ENCODE measurements at places on chromosomes 1 and 21. TPM values are rescaled to one million over a fixed set of nuclear protein-coding genes. Genes with fewer than 3 reads are reported as not detected.

- no peak for DNase-seq
Observed at GRCh38 chr1:154729577-154729976, 121.6 kb upstream of the ADAR start.

- DNase-seq = peak; percentile 98
Observed at GRCh38 chr21:33011462-33011861, 14.3 kb upstream of the OLIG2 start.

DNA sequence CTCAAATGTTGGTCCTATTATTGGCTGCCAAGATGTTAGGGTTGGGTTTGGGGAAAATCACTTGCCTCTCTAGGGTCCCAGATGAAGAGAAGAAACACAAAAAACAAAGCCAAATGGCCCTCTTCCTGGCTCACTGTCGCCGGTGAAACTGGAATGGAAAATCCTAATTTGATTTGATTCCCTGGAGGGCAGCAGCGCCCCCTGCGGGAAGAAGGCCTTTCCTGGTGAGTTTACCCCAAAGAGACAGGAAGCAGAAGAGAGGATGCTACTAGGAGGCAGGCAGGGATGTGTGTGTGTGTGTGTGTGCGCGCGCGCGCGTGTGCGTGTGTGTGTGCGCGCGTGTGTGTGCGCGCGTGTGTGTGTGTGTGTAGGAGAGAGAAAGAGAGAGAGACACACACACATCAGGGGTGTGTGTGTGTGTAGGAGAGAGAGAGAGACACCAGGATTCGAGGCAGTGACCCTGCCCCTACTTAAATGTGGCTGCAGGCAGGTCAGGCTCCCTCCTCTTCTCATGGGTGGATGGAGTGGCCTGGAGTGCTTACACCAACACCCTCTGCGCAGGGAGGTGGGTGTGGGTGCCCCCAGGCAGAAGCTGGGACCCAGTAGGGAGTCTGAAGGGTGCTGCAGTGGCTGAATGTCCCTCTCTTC is 3.1 kb upstream of the SELENON start:
- DNase-seq = peak; percentile 63

- no peak for DNase-seq
Observed at GRCh38 chr1:173423291-173423690, 53.8 kb upstream of the PRDX6 start.

GRCh38 chr1:76066394-76066793 is 8.2 kb upstream of the ST6GALNAC3 start:
- DNase-seq = peak; percentile 55

DNA sequence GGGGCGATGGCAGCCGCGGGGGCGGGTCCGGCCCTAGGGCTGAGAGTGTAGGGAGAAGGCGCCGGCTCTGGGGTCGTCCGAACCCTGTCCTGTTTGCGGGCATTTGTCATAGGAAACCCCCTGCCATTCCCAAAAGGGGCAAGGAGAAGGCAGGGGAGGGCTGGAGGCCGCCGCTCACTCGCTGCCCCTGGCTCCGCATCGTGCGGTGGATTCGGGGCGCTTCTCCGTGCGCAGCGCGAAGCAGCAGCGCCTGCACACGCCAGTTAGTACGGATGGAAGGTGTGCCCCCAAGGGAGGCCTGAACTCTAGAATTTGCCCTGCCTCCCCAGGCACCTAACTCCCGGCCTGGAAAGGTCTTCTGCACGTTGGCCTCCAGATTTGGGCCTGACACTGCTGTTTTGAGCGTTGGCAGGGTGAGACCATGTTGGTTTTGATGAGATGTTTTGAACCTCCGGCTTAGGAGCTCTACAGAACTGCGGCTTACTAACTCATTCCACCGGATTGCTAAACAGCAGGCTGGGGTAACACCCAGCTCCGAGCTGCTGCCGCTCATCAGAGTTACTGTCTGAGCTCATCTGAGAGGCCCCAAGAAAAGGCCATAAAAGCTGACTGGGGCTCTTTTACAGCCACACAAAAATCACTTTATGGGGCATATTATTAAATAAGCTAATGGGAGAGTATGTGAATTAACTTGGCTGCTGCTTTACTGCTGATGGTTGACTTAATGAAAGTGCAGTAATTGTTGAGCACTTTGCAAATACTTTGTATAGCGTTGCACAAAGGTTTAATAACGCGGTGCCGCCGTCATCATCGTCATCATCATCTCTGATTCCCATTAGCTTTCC is 987 bp downstream of the GPR137B start:
- peak; percentile 59 for DNase-seq

- no peak for DNase-seq
Observed at GRCh38 chr1:205656236-205656635, 24.1 kb downstream of the SLC45A3 start.

- DNase-seq = no peak
Observed at GRCh38 chr1:179151908-179152682, 70.2 kb downstream of the TOR3A start.

DNA sequence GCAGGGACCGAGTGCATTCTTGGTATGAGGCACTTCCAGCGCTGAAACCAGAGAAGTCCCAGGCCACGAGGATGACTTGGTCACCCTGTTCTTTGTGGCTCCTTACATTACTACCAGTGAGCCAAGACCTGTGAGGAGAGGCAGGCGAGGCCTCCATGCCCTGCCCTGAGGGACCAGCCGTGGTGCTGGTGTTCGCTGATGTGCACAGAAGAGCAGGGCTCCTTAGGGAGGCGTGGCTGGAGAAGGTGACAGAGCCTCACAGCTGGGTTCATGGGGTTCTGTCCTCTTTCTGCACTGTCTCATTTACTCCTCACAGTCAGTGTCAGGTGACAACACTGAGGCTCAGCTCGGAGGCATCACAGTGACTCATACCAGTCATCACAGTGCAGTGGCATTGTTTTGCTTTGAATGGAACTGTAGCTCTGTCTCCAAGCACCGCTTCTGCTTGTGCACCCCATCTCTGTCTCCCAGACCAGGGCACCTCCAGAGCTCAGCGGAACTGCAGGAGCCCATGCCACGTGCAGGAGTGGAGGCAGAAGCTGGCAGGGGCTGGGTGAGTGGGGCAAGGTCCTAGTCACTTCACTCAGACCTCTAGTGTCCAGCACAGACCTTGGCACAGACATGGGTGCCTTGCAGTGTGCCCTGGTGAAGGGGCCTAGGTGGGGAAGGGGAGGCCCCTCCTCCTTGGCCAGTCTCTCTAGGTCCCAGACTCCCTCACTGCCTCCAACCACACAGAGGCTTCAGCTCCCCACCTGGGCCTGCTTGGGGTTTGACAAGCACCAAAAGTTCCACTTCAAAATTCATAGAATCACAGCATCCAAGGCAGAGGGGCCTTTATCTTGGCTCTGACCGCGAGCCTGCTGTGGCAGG is 310.9 kb downstream of the MATN1 start:
- DNase-seq = peak; percentile 10

- DNase-seq = peak; percentile 98
Observed at GRCh38 chr1:221439008-221439746, 302.7 kb downstream of the DUSP10 start.

- DNase-seq = peak; percentile 82
Observed at GRCh38 chr21:17472182-17472581, 40.7 kb upstream of the CXADR start.

DNA sequence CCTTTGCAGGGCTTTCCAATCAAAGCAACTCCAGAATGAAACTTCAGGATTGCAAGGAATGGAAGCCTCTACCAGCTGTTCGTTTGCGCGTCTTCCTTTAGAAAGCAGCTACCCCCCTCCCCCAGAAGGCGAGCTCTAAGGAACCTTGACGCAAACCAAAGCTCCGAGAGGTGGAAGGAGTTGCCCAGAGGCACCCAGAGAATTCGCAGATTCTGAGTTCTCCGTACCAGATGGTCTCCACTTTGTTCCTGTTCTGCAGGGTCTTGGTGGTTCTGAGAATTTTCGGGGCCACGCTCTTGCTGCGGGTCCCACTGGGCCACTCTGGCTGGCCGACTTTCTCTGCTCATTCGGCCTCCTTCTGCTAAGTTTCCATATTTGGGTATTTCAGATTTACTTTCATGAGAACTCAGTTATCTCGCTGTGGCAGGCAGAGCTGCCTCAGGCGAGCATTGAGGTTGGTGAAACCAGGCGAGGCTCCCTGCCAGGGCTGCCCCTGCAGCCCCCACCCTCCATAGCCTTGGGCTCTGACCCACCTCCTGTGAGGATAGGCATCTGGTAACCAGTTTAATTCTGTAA is 801 bp downstream of the TRAF5 start:
- DNase-seq = no peak

DNA sequence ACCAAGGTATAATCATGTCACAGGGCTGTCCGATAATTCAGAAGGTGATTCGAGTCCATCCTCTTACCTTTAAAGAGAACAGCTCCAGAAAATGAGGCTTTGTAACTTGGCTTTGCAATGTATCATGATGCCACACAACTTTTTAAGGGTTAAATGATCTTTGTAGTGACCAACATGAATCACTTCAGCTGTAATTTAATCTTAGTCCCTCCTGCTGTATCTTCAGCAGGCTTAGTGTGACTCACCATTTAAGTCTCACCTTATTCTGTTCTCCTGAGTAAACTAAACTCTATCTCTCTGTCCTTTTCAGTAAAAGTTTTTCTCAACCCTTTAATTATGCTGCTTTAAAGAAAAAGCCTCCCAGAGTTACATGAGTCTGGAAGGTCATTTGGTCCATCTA is 1.9 kb upstream of the HIVEP3 start:
- peak; percentile 86 for DNase-seq

GRCh38 chr1:56758135-56758534 is 61.1 kb downstream of the FYB2 start:
- DNase-seq = peak; percentile 33

- DNase-seq = peak; percentile 65
Observed at GRCh38 chr1:9291914-9292360, 757 bp upstream of the SPSB1 start.

- DNase-seq = peak; percentile 78
Observed at GRCh38 chr1:3312898-3313575, 141.4 kb upstream of the ARHGEF16 start.

GRCh38 chr1:6599141-6599975 is 3.3 kb downstream of the KLHL21 start:
- peak; percentile 86 for DNase-seq

DNA sequence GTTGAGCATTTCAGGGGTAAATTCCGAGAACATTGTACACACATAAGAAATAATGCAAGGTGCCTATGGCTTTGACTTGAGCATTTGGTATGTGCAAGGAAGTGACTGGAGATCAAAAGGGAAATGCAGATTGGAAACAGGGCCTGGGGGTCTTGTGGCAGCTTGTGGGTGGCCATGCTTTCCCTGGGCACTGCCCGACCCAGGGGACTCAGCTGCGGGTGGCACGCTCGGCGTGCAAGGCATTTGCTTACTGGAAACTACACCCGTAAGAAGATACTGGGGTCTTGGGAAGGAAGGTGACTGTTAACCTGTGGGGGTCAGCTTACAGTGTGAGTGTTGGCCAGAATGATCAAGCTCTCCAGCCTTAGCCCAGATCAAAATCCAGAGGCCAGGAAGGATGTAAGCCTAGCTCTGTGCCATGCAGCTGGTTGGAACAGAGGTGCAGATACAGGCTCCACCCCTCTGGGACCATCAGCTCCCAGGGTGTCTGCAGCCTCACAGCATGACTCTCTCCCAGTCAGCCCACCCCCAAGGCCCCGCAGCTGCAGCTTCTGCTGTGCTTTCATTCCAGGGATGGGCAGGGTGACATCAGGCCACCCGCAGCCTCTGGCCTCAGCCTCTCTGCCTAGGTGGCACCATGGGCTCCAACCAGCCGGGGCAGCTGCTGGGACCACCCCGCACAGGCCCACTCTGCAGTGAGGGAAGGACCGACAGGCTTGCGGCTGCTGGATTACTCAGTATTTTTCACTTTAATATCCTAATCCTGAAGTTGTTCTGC is 55.1 kb downstream of the KIF26B start:
- DNase-seq = no peak

DNA sequence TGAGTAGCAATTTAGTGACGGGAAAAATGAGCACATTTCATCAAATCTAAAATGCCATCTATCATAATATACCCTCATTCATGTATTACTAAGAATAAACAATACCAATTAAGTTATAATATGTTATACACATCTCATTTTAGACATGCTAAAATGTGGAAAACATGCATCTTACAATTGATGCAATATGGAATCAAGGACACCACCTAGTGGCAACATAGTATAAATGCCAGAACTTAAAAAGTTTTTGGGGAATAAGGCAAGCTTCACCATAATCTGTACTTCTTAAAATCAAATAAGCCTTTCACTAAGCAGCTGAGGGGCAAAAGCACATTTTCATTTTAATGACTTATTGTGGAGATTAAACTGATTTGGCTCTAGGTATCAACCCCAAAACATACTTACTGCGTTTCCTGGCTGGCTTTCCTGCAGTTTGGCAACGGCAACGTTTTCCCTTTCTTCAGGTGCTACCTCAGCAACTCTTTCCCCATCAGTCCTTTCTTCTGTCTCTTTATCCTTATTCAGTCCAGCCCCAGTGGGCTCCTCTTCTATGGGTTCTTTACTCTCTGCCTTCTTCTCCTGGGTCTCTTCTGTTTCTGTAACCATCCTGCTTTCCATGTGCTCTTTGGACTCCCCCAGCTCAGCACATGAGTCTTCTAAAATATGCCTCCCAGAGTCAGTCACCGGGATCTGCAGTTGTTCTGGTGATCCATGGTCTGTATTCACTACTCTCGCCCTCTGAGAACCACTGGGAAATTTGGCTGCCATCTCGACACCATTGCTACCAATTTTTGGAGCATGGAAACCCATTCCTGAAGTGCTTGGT is 11.4 kb downstream of the SDE2 start:
- peak; percentile 59 for DNase-seq

- DNase-seq = no peak
Observed at GRCh38 chr1:206143537-206144172, 26.5 kb upstream of the AVPR1B start.

DNA sequence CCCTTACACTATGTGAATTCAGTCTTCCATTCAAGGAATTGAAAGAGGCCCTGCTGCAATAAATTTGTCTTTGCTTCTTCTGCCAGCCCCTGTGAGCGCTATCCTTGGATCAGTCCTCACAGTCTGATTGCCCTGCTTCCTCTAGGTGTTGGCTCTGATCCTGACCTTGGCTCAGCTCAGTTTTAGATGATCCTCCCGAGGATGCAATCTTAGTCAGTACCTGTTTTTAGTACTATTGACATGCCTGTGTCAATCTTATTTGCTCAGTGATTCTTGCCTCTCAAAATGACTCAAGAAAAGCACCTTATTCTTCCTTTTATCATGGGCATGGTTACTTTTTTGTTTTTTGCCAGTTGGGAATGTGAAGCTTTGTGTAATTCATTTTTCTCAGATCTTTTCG is 101.4 kb upstream of the KCNK1 start:
- DNase-seq = no peak

GUCA2B gene
- total RNA-seq = not detected

CFHR4 gene
- not detected for total RNA-seq

RASSF5 gene
- 3.4 TPM for total RNA-seq

HRNR gene
- total RNA-seq = under 0.01 TPM

FCMR gene
- 0.38 TPM for total RNA-seq

COL24A1 gene
- total RNA-seq = under 0.01 TPM

TCHH gene
- under 0.01 TPM for total RNA-seq

LAPTM5 gene
- total RNA-seq = under 0.01 TPM

LHX8 gene
- total RNA-seq = not detected

SH2D5 gene
- total RNA-seq = 32.6 TPM

ITLN2 gene
- total RNA-seq = not detected

ITGB2 gene
- total RNA-seq = 0.26 TPM

TMEM51 gene
- total RNA-seq = 6.4 TPM
